Heart left ventricle (tissue), 16 donors: ENCODE measurements at places on chromosomes 12 and 14. TPM values are rescaled to one million over a fixed set of nuclear protein-coding genes. Genes with fewer than 3 reads are reported as not detected.

Gene ZDHHC22
- total RNA-seq: not detected

Gene YEATS4
- 9.9 TPM for total RNA-seq

Gene SMOC1
- total RNA-seq: 1.8 TPM

DNA sequence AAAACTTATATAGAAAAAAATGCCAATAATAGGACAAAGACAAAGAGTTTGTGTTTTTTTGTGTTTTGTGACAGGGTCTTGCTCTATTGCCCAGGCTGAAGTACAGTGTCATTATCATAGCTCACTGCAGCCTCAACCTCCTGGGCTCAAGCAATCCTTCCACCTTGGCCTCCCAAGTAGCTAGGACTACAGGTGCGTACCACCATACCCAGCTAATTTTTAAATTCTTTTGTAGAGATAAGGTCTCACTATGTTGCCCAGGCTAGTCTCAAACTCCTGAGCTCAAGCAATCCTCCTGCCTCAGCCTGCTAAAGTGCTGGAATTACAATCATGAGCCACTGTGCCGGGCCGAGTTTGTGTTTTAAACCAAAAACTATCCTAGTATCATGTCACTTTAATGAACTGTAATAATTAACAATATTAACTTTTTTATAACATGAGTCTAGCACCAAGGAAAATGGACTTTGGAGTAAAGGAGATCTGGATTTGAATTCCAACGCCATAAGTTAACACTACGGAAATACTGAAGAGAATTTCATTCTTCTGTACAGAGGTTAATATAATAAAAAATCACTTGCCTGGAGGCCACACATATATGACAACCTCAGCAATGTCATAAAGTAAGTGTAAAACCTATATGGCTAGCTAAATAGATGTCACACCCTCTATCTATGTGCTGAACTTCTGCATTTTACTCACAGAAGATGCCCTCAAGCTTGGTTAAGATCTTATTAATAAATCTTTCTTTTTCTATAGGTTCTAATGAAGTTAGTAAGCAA, 53.2 kb downstream of the EPS8 start:
- H3K27me3 ChIP-seq: no peaks in the 10 kb centered on the region
- no peak for DNase-seq
- no peak overlapping the region for H3K27ac ChIP-seq
- H3K36me3 ChIP-seq: no peaks in the 10 kb centered on the region
- peaks cover 5% of the 10 kb centered on the region for H3K4me1 ChIP-seq

Gene RNF212B
- total RNA-seq: not detected

GRCh38 chr14:98952593-98953350, 319.2 kb downstream of the BCL11B start:
- H3K4me1 ChIP-seq: no peaks in the 10 kb centered on the region
- H3K27ac ChIP-seq: no peak overlapping the region
- no peaks in the 10 kb centered on the region for H3K36me3 ChIP-seq
- H3K27me3 ChIP-seq: peaks cover 6% of the 10 kb centered on the region
- peak; percentile 47 for DNase-seq

GRCh38 chr12:56087220-56087619, 7.3 kb downstream of the ERBB3 start:
- H3K27ac ChIP-seq: peak overlapping the region; percentile 47
- H3K36me3 ChIP-seq: no peaks in the 10 kb centered on the region
- H3K27me3 ChIP-seq: no peaks in the 10 kb centered on the region
- H3K4me3 ChIP-seq: no peak overlapping the region

Gene KRT3
- not detected for total RNA-seq

DNA sequence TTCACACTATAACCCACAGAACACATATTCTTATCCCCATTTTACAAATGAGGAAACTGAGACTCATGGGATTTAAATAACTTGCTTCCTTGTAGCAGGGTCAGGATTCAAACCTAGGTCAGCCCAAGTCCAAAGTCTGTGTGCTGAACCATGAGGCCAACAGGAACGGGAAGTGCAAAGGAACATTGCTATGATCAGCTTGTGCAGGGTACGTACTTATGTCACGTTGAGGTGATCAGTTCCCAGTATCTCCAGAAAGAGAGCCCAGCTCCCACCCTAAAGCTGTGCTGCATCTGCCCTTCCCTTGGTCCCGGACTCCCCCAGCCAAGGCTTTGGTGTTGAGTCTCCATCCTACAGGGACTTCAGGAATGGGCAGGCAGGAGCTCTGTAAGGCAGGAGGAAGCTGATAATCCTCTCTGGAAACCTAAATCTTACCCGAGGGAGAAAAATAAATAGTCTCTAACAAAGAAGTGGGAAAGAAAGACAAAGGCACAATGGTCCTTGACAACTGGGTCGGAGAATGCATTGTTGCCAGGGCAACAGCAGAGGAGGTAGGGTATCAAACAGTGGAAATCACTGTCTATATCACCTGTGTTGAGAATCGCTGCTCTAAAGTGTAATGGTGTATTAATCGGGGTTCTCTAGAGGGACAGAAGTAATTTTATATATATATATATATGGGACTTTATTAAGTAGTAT, 82.5 kb upstream of the FICD start:
- H3K27me3 ChIP-seq: no peaks in the 10 kb centered on the region
- DNase-seq: no peak
- no peak overlapping the region for H3K27ac ChIP-seq
- H3K36me3 ChIP-seq: no peaks in the 10 kb centered on the region
- no peak overlapping the region for H3K4me3 ChIP-seq

DNA sequence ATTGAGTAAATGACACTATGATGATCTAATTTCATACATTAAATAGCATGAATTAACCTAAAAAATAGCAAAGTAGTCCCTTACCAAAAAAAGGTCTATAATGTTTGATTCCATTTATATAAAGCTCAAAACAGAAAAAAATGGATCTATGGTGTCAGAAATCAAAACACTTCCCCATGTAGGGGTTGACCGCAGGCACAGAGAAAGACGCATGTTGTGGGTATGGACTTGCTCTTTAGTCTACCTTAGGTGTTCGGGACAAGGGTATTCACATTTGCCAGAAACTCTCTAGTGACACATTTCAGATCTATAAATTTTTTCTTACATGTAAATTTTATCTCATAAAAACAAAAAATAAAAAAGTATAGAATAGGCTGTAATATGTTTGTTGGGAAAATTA, 1262.9 kb downstream of the TMEM121 start:
- H3K4me3 ChIP-seq: no peak overlapping the region
- no peaks in the 10 kb centered on the region for H3K27me3 ChIP-seq
- no peak for DNase-seq
- H3K36me3 ChIP-seq: no peaks in the 10 kb centered on the region
- H3K27ac ChIP-seq: no peak overlapping the region
- H3K4me1 ChIP-seq: no peaks in the 10 kb centered on the region

GRCh38 chr14:35384455-35385041, 20.0 kb downstream of the NFKBIA start:
- no peaks in the 10 kb centered on the region for H3K36me3 ChIP-seq
- no peak overlapping the region for H3K4me3 ChIP-seq
- H3K4me1 ChIP-seq: peaks cover 25% of the 10 kb centered on the region
- DNase-seq: peak; percentile 78
- H3K27ac ChIP-seq: peak overlapping the region; percentile 83
- H3K27me3 ChIP-seq: no peaks in the 10 kb centered on the region

Gene SYNDIG1L
- total RNA-seq: 0.09 TPM

DNA sequence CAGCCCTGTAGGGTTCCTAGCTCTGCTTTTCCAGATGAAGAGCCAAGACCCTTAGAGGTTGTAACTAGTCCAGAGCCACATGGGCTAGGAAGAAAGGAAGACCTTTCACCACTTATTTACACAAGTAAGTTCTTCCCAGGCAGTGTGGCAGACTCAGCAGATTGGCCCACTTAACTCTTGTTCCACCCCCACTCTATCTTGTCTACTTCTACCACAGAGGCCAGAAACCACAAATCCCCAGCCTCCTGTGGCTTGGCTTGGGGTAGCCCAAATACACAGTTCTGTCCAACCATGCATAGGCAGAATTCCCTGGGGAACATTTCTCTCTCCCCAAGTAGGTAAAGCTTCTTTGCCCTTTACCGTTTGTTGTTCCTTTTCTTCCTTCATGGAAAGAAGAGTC, 383.5 kb downstream of the RGS6 start:
- no peak for DNase-seq
- H3K27ac ChIP-seq: no peak overlapping the region
- H3K36me3 ChIP-seq: no peaks in the 10 kb centered on the region
- H3K4me1 ChIP-seq: no peaks in the 10 kb centered on the region
- no peak overlapping the region for H3K4me3 ChIP-seq
- no peaks in the 10 kb centered on the region for H3K27me3 ChIP-seq

Gene KLHL33
- total RNA-seq: 0.67 TPM

DNA sequence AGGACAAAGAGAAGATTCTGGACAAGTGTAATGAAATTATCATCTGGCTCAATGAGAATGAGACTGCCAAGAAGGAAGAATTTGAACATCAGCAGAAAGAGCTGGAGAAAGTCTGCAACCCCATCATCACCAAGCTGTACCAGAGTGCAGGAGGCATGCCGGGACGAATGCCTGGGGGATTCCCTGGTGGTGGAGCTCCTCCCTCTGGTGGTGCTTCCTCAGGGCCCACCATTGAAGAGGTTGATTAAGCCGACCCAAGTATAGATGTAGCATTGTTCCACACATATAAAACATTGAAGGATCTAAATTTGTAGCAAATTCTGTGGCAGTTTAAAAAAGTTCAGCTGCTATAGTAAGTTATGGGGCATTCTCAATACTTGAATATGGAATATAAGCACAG, 174.3 kb upstream of the CCND2 start:
- H3K4me3 ChIP-seq: no peak overlapping the region
- no peaks in the 10 kb centered on the region for H3K4me1 ChIP-seq
- no peaks in the 10 kb centered on the region for H3K27me3 ChIP-seq
- no peak overlapping the region for H3K27ac ChIP-seq
- no peaks in the 10 kb centered on the region for H3K36me3 ChIP-seq

GRCh38 chr12:82627799-82628198, 58.9 kb upstream of the TMTC2 start:
- no peaks in the 10 kb centered on the region for H3K4me1 ChIP-seq
- H3K36me3 ChIP-seq: no peaks in the 10 kb centered on the region
- no peaks in the 10 kb centered on the region for H3K27me3 ChIP-seq
- H3K27ac ChIP-seq: no peak overlapping the region
- no peak for DNase-seq

- H3K4me3 ChIP-seq: no peak overlapping the region
- H3K27ac ChIP-seq: peak overlapping the region; percentile 23
- DNase-seq: no peak
- peaks cover 51% of the 10 kb centered on the region for H3K4me1 ChIP-seq
These were observed 5.0 kb downstream of the PPTC7 start for GRCh38 chr12:110577864-110578693.

DNA sequence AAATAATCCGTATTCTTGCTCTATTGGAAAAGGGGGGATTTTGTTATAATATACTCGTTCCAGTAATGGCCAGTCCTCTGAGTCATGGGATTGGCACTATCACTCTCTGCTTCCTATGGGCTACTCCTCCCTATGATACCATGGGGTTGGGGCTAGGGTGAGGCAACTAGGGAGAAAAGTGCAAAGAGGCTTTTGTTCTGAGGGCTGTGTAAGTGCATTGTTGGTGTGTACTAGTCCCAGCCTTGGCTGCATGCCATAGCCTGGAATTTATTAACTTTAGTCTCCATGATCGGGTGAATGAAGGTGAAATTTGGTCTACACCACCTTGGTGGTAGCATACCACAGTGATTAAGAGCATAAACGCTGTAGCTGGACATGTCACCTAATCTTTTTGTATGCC, 247.6 kb downstream of the RPAP3 start:
- H3K36me3 ChIP-seq: no peaks in the 10 kb centered on the region
- no peak for DNase-seq
- no peak overlapping the region for H3K4me3 ChIP-seq
- no peaks in the 10 kb centered on the region for H3K4me1 ChIP-seq

DNA sequence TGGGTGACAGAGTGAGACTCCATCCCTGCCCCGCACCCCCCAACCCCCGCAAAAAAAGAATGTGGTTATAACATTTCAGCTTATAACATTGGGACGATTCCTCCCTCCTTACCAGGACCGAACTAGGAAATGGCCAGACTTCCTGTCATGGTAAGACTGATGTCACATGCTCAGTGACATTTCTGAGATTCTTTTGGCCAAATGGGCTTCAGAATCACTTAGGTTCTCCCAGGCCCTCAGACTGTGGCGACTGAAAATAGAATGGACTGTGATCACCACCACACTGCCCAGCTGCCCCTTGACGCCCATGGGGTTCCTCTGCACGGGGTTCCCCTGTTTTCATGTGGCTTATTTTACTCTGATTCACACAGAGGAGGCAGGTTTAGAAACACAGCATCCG, 115.0 kb upstream of the EVL start:
- H3K36me3 ChIP-seq: no peaks in the 10 kb centered on the region
- DNase-seq: no peak
- peaks cover 10% of the 10 kb centered on the region for H3K27me3 ChIP-seq
- no peak overlapping the region for H3K4me3 ChIP-seq
- no peak overlapping the region for H3K27ac ChIP-seq

Gene IAPP
- not detected for total RNA-seq

Gene TBC1D30
- 1.6 TPM for total RNA-seq

DNA sequence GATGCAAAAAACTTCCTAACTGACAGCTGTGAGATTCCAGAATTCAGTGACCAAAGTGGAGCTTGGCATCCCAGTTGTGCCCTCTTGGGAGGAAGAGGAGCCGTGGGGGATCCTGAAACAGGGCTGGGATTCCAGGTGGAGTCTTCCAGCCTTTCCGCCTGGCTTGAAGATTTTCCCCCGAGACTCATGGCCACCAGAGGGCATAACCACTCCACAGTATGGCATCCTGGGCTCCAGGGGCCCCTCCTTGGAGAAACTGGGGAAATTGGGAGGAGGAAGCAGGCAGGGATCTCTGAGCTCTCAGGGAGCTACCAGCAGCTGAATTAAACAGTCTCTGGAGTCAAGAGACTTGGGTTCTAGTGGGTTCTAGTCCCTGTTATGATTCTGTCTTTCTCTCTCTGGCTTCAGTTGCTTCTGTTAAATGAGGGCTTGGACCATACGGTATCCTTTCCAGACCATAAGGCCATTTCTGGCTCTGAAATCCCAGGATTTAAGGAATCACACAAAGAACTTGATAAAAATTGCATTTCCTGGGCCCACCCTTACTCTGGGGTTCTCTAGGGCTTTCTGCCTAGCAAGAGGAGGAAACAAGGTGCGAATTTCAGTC, 2.6 kb upstream of the TAMALIN start:
- H3K36me3 ChIP-seq: no peaks in the 10 kb centered on the region
- no peaks in the 10 kb centered on the region for H3K27me3 ChIP-seq
- H3K4me3 ChIP-seq: no peak overlapping the region

Gene PAPLN
- 0.79 TPM for total RNA-seq

Gene SOAT2
- not detected for total RNA-seq

- no peaks in the 10 kb centered on the region for H3K4me1 ChIP-seq
- H3K27ac ChIP-seq: no peak overlapping the region
- no peaks in the 10 kb centered on the region for H3K36me3 ChIP-seq
- DNase-seq: no peak
These were observed 130.9 kb upstream of the PLEKHA5 start for GRCh38 chr12:18998343-18999261.
